ENCODE measurements at places on chromosomes 2 and 18. TPM values are rescaled to one million over a fixed set of nuclear protein-coding genes. Genes with fewer than 3 reads are reported as not detected.

CTIF gene
- 11.2 TPM for total RNA-seq

RAB6C gene
- total RNA-seq: not detected

TSPYL6 gene
- total RNA-seq: not detected

GFPT1 gene
- total RNA-seq: 23.5 TPM

SAG gene
- not detected for total RNA-seq

AMER3 gene
- not detected for total RNA-seq

OBSL1 gene
- 18.7 TPM for total RNA-seq

MALL gene
- total RNA-seq: 148 TPM

FAM110C gene
- total RNA-seq: 0.40 TPM

UGT1A3 gene
- 0.09 TPM for total RNA-seq

SLC4A5 gene
- total RNA-seq: 0.29 TPM

E2F6 gene
- 26.6 TPM for total RNA-seq

PELI1 gene
- total RNA-seq: 1.3 TPM

SRD5A2 gene
- total RNA-seq: 0.02 TPM

CCDC85A gene
- total RNA-seq: 0.31 TPM

LYPD6B gene
- not detected for total RNA-seq

POTEC gene
- total RNA-seq: not detected

DSG1 gene
- total RNA-seq: not detected

COL4A3 gene
- 0.60 TPM for total RNA-seq

COL4A4 gene
- total RNA-seq: 2.0 TPM

Data from A549 treated with AZD2906 at 1 μM for 4 hours (cell line).